Esophagus squamous epithelium (tissue), 5 donors: ENCODE measurements at places on chromosomes 6 and 20.

GRCh38 chr6:109690373-109690736 lies 647 bp downstream of the AK9 start:
- peak; percentile 9 for DNase-seq

- no peak for DNase-seq
Measured at GRCh38 chr6:20604159-20604558, 69.9 kb downstream of the CDKAL1 start.

GRCh38 chr20:46582648-46583047 lies 32.2 kb upstream of the OCSTAMP start:
- DNase-seq, result no peak

GRCh38 chr6:100173211-100173610 lies 179.2 kb upstream of the MCHR2 start:
- no peak for DNase-seq

- no peak for DNase-seq
Measured at GRCh38 chr20:62977613-62978560, 25.4 kb downstream of the SLC17A9 start.

DNA sequence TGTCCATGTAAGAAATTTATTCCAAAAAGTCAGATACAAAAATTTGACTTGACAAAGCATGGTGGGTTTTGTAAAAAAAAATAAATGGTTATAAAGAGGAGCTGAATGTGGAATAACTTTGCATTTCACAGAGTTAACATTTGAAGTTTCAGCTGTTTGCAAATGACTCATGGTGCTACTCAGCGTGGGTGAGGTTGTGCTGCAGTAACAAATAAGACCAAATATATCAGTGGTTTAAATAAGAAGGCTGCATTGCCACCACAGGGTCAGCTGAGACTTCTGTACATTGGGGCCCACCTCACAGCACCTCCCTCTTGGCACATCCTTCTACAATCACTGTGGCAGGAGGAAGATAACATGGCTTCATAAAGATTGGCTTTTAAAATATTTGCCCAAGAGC lies 272.5 kb upstream of the SULF2 start:
- no peak for DNase-seq

DNA sequence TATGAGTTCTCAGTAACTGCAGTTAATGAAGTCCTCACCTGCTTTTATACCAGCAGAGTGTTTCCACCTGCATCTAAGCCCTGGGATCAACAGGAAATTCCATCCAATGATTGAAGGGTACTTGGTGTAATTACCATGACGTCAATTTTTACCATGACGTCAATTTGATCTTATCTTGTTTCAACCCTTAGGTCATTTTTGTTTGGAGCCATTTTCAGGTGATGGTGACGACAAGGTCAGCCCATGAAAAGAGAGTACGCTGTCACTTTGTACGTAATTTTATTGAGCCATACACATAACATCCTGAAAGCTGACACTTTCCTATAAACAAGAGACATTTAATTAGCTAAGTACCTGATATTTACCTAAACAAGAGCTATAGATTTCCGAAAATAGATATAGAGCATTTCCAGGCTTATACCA lies at the start of gene CGA:
Gene CGA, minus strand, starts transcription at position 20 of the 423 bp plus-strand sequence. CDS start 6,906 bp downstream, outside the sequence.
- DNase-seq, result no peak

GRCh38 chr6:106820412-106820852 lies 154.1 kb downstream of the CD24 start:
- DNase-seq, result no peak
